Thyroid gland (tissue), 4 donors: ENCODE measurements at places on chromosomes 11 and 22. TPM values are rescaled to one million over a fixed set of nuclear protein-coding genes. Genes with fewer than 3 reads are reported as not detected.

Gene CHADL
- total RNA-seq = 5.1 TPM

GRCh38 chr11:130180896-130181294, 21.3 kb downstream of the ST14 start:
- DNase-seq = no peak
- no peak overlapping the region for H3K4me3 ChIP-seq
- H3K27ac ChIP-seq = peak overlapping the region; percentile 90
- no peaks in the 10 kb centered on the region for H3K36me3 ChIP-seq
- peaks cover 56% of the 10 kb centered on the region for H3K4me1 ChIP-seq
- H3K27me3 ChIP-seq = no peaks in the 10 kb centered on the region

Gene TESMIN
- total RNA-seq = 2.1 TPM

Gene OR2AT4
- total RNA-seq = not detected

GRCh38 chr11:57476047-57476756, 15.9 kb downstream of the RTN4RL2 start:
- no peaks in the 10 kb centered on the region for H3K27me3 ChIP-seq
- H3K36me3 ChIP-seq = no peaks in the 10 kb centered on the region
- H3K4me3 ChIP-seq = peak overlapping the region; percentile 26
- no peak overlapping the region for H3K27ac ChIP-seq
- H3K4me1 ChIP-seq = no peaks in the 10 kb centered on the region

DNA sequence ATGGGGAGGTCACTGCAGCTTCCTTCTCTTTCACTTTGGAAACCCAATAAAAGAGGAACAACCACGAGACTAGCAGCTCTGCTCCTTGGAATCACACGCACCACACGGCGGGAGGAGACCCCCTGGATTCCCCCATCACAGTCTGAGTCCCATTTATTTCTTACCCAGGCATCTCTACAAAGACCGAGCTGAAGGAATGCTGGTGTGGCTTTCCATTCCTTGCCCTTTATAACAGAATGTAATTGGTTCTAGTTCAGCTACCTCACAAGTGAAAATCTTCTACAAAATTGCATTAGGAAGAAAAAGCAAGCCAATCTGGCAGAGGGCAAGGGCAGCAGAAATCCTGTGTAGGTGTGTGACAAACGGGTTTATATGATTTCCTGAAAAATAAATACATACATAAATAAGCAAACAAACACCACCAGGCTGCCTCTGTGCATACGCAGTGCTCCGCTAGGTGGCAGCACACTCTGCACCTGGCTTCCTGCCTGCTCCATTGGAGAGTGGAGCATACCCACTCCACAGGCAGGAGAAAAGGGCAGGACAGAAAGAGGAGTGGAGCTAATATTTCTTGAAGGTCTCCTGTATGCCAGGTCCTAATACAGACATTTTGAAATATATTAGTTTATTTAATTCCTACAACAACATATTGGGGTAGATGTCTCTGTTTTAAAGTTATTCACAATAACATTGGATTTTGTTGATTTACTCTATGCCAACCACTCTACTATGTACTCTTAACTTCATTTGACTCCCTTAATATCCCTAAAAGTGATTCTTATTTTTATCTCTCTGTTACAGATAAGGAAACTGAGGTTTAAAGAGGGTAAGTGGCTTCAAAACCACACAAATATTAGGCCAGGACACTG, 673.1 kb downstream of the KCNA4 start:
- H3K4me1 ChIP-seq = peaks cover 3% of the 10 kb centered on the region
- no peak overlapping the region for H3K4me3 ChIP-seq
- no peaks in the 10 kb centered on the region for H3K36me3 ChIP-seq

- H3K27ac ChIP-seq = peak overlapping the region; percentile 66
- DNase-seq = peak; percentile 98
- H3K36me3 ChIP-seq = peaks cover 28% of the 10 kb centered on the region
Observed at GRCh38 chr11:69644071-69644961, 3.4 kb downstream of the CCND1 start.

GRCh38 chr22:38872831-38873248, 824 bp upstream of the CBX6 start:
- H3K4me3 ChIP-seq = peak overlapping the region; percentile 63
- DNase-seq = peak; percentile 72
- peaks cover 37% of the 10 kb centered on the region for H3K4me1 ChIP-seq

DNA sequence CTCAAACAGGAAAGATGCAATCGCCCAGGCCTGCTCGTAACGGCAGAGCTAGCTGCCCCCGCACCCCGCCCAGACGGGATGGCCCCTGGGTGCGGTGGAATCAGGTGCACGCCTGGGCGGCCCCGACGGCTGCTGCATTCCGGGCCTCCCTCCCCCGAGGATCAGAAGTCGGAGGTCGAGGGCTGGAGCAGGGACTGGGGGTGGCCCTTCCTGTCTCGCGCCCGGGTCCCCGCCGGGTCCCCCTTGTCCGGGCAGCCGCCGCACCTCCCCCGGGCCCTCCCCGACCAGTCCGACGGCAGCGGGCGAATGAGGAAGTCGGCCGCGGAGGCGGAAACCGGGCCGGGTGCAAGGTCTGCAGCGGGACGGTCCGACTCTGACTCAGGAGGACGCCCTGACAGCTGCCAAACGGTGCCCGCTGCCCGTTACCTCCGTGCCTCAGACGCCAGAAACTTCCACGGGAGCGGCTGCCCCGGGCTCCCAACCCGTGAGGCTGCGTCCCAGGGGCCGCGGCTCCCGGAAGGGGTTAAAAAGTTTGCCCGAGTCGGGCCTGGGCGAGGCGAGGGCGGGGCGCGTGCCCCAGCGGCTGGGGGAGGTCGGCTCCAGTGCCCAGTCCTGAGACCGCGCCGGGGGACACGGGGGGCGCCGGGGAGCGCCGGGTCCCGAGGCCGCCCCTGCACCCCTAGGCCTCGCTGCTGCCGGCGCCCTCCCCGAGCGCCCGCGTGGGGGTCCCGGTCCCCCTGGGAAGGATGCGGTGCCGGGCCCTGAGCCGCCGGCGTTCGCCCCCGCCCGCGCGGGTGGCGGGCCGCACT, 663 bp downstream of the MYH9 start:
- peak overlapping the region; percentile 97 for H3K27ac ChIP-seq
- peak overlapping the region; percentile 88 for H3K4me3 ChIP-seq
- peak; percentile 60 for DNase-seq
- H3K36me3 ChIP-seq = no peaks in the 10 kb centered on the region
- no peaks in the 10 kb centered on the region for H3K27me3 ChIP-seq
- H3K4me1 ChIP-seq = peaks cover 43% of the 10 kb centered on the region

DNA sequence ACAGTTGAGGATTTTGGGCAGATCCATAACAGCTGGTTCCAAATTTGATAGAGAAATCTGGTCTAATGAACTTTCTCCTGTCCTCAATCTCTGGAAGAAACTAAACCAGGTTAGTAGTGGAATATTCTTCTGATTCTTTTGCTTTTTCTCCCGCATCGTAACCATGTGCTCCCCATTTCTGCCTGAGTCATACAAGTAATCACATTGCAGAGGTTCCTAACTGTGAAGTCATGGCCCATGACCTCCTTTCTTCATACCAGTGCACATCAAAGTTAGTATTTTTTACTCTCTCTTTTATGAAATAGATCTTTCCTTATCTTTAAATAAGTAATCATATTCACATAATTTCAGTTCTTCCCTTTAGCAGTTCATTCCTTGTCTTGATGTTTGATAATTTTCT, 249.0 kb downstream of the DYNC2H1 start:
- no peak overlapping the region for H3K4me3 ChIP-seq
- H3K27ac ChIP-seq = no peak overlapping the region
- H3K4me1 ChIP-seq = no peaks in the 10 kb centered on the region
- H3K36me3 ChIP-seq = no peaks in the 10 kb centered on the region
- no peaks in the 10 kb centered on the region for H3K27me3 ChIP-seq

DNA sequence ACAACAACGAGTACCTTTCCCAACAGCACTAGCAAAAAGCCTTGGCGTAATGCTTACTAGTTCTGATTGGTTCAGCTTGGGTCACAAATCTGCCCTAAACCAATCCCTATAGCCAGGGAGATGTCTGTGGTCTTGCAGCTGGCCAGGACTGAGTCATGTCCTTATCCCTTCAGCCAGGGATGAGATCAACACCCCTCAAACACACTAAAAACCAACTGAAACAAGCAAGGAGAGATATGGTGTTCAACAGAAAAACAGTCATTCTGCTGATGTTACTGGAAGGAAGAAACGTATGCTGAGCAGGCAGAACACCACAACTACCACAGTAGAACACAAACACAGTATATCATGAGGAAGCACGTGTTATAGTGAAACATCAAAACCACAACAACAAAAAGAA, 375.6 kb downstream of the LARGE1 start:
- H3K27ac ChIP-seq = no peak overlapping the region
- H3K4me3 ChIP-seq = no peak overlapping the region
- no peaks in the 10 kb centered on the region for H3K27me3 ChIP-seq
- no peak for DNase-seq
- no peaks in the 10 kb centered on the region for H3K36me3 ChIP-seq
- peaks cover 10% of the 10 kb centered on the region for H3K4me1 ChIP-seq

Gene FAM227A
- 10.5 TPM for total RNA-seq

GRCh38 chr11:47725442-47726117, 10.4 kb upstream of the AGBL2 start:
- no peak overlapping the region for H3K27ac ChIP-seq
- H3K27me3 ChIP-seq = no peaks in the 10 kb centered on the region
- no peak overlapping the region for H3K4me3 ChIP-seq
- no peaks in the 10 kb centered on the region for H3K4me1 ChIP-seq

Gene CD3D
- 2.1 TPM for total RNA-seq

- no peaks in the 10 kb centered on the region for H3K27me3 ChIP-seq
- H3K36me3 ChIP-seq = no peaks in the 10 kb centered on the region
- H3K27ac ChIP-seq = peak overlapping the region; percentile 39
- no peak overlapping the region for H3K4me3 ChIP-seq
- peaks cover 23% of the 10 kb centered on the region for H3K4me1 ChIP-seq
Observed at GRCh38 chr11:83713708-83714107, 427.5 kb upstream of the CCDC90B start.

GRCh38 chr22:33109514-33110430, 51.6 kb upstream of the SYN3 start:
- H3K4me3 ChIP-seq = no peak overlapping the region
- no peak overlapping the region for H3K27ac ChIP-seq
- H3K36me3 ChIP-seq = no peaks in the 10 kb centered on the region
- no peak for DNase-seq
- no peaks in the 10 kb centered on the region for H3K4me1 ChIP-seq

Gene DNAJB13
- total RNA-seq = not detected

DNA sequence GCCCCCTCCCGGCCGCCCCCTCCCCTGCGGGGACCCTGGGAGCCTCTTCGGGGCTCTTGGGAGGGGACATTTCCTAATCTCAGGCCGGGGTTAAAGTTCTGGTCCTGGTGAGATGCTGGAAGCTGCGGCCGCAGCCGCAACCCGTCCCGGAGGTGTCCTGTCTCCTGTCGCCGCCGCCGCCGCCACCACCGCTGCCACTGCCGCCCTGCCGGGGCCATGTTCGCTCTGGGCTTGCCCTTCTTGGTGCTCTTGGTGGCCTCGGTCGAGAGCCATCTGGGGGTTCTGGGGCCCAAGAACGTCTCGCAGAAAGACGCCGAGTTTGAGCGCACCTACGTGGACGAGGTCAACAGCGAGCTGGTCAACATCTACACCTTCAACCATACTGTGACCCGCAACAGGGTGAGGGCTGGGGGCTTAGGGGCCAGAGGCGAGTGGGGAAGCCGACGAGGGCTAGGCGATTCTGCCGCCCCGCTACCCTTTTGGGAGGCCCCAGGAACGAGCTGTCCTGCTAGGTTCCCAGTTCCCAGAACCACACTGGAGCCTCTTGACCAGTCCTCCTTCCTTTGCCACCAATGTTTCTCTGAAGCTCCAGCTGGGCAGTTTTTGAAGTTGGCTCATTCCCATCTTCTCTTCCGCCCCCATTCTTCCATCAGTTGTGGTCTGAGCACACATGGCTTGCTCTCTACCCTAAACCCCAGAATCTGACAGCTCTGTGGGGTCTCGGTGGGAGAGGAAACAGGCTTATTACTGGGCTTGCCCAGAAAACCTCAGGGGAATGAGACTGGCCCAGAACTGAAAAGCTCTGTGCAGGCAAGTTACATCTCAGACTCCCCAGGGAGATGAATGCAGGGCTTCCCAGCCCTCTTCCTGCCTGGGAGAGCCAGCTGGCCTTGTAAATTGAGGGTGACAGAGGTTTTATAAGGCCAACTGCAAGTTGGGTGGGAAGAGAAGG, 781 bp downstream of the SIDT2 start:
- H3K27ac ChIP-seq = peak overlapping the region; percentile 93
- no peaks in the 10 kb centered on the region for H3K27me3 ChIP-seq
- peak; percentile 52 for DNase-seq
- peaks cover 5% of the 10 kb centered on the region for H3K36me3 ChIP-seq
- peak overlapping the region; percentile 66 for H3K4me3 ChIP-seq

GRCh38 chr22:47019012-47019790, 256.8 kb downstream of the TBC1D22A start:
- no peak overlapping the region for H3K4me3 ChIP-seq
- H3K27me3 ChIP-seq = no peaks in the 10 kb centered on the region
- H3K4me1 ChIP-seq = no peaks in the 10 kb centered on the region
- peak; percentile 32 for DNase-seq
- no peaks in the 10 kb centered on the region for H3K36me3 ChIP-seq

DNA sequence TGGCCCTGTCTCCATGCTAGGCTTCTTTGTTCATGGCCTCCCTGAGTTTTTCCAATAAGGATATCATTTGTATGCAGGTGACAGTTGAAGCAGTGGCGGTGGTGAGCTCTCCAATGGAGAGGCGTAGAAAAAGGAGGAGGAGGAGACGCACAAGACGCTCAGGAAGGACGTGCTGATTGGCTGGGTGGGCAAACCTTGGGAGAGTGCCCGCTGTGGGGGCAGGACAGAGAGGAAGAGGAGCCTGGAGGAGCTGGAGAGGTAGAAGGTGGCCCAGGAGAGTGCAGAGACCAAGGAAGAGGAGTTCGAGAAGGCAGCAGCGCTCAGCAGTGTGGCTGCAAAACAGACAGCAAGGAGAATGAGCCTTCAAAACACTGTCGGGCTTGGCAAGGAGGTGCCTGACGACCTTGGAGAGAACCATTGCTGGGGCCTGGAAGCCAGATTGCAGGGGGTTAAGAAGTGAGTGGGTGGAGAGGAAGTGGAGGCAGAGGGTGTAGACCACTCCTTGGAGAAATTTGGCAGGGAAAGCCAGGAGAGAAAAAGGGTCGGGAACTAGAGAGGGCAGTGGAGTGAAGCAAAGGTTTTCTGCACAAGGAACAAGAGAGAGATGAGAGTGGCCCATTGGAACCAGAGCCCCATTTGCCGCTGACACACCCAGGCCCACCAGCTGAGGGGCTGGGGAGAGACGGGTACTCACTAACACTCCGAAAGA, 7.5 kb downstream of the CLCF1 start:
- no peaks in the 10 kb centered on the region for H3K27me3 ChIP-seq
- no peaks in the 10 kb centered on the region for H3K36me3 ChIP-seq
- no peak overlapping the region for H3K4me3 ChIP-seq
- peak overlapping the region; percentile 81 for H3K27ac ChIP-seq
- DNase-seq = peak; percentile 70
- peaks cover 62% of the 10 kb centered on the region for H3K4me1 ChIP-seq

- H3K4me3 ChIP-seq = no peak overlapping the region
- no peak overlapping the region for H3K27ac ChIP-seq
- H3K36me3 ChIP-seq = no peaks in the 10 kb centered on the region
- DNase-seq = no peak
- H3K4me1 ChIP-seq = no peaks in the 10 kb centered on the region
Observed at GRCh38 chr11:70642266-70642665, 243.9 kb downstream of the CTTN start.

GRCh38 chr11:79139900-79140299, 300.9 kb downstream of the TENM4 start:
- H3K27me3 ChIP-seq = no peaks in the 10 kb centered on the region
- H3K27ac ChIP-seq = no peak overlapping the region
- H3K4me1 ChIP-seq = no peaks in the 10 kb centered on the region
- no peak for DNase-seq

- no peak for DNase-seq
- peak overlapping the region; percentile 83 for H3K27ac ChIP-seq
- no peaks in the 10 kb centered on the region for H3K27me3 ChIP-seq
- H3K4me3 ChIP-seq = peak overlapping the region; percentile 93
- peaks cover 16% of the 10 kb centered on the region for H3K4me1 ChIP-seq
Observed at GRCh38 chr22:42268852-42269410, 1.5 kb downstream of the TCF20 start.
